Activated T-helper 1 cell treated with anti-CD3 and anti-CD28 coated beads, Interleukin-2, amount 50 U/mL, for 16 hours (primary cell): ENCODE measurements at places on chromosomes 5 and 9.

DNA sequence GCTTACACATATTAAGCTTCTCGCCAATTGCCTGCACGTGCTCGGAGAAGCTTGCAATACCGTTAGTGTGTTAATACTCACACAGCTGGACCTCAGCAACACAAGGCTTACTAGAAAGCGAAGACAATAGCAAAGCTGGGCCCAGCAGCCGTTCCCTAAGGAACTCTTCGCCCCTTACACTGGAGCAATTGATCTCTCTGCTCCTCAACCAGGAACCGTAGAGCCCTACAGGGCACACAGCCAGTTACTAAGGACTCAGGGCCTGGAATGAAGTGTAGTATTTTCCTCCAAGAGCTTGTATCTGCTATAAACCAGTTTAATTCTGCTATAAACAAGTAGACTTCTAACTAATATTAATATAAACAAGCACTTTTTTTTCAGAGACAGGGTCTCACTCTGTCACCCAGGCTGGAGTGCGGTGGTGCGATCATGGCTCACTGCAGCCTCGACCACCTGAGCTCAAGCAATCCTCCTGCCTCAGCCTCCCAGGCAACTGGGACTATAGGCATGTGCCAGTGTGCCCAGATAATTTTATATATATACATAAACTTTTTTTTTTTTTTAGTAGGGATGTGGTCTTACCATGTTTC, 67.0 kb upstream of the SIMC1 start:
- DNase-seq: no peak

DNA sequence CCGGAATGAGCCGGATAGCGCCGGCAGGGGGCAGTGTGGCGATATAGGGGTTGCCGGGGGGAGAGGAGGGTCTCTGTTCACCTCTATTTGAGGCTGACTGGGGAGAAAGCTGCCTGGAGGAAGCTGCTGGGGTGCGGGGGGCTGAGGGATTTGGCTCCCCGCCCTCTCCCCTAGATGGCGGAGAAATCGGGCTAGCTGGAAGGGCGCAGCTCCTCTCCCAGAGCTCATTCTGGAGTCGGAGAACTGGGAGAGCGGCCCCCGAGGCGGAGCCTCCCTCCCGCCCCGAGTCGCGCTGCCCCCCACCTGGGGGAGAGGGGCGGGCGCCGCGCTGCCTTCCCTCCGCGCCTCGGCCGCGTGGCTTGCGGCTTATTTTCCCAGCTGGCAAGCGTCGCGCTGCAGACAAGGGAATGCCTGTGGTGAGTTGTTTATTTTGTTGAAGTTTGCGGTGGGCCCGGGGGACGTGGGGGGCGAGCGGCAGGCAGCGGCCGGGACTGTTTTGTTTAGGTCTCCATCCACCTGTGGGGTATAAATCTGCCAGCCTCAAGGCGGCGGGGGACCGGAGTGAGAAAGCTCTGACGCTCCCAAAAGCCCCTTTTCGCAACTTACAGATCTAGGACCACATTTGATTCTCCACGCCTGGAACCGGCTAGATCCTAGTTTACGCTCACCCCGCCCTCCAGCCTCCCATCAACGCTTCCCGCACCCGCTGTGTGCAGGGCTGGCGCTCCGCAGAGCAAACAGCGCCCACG, 4.1 kb upstream of the RGMB start:
- DNase-seq: no peak

DNA sequence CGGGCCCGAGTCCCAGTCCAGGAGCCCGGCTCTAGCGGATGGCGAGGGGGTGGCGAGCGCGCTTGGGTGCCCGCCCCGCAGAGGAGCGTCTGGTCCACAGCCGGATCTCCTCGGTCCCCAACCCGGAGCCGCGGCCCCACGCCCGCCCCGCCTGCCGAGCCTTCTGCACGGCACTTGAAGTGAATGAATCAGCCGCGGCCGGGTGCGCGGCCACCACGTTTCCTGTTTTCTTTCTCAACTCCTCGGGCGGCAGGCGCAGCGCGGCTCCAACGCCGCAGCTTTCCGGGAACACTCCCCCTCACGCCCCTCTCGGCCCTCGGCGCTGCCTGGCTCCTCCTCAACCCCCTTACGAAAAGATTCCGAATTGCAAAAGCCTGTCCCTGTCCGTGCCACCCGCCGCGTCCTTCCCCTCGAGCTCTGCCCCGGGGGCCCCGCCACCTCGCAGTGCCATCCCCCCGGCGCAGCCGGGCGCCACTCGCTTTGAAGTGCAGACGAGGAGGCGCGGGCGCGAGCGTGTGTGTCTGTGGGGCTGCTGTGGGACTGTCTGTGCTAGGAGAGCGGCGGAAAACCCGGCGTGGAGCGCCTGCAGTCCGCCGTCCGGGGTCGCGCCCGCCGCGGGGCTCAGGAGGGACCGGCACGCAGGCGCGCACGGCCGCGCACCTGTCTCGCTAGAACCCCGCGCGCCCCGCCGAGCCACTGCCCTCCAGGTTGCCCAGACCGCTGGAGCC, 456.6 kb downstream of the RAB3C start:
- peak; percentile 79 for DNase-seq

GRCh38 chr5:170861917-170862766, at the start of gene RANBP17:
TSS of gene RANBP17 (plus strand) at chr5:170862018.
- DNase-seq: no peak

DNA sequence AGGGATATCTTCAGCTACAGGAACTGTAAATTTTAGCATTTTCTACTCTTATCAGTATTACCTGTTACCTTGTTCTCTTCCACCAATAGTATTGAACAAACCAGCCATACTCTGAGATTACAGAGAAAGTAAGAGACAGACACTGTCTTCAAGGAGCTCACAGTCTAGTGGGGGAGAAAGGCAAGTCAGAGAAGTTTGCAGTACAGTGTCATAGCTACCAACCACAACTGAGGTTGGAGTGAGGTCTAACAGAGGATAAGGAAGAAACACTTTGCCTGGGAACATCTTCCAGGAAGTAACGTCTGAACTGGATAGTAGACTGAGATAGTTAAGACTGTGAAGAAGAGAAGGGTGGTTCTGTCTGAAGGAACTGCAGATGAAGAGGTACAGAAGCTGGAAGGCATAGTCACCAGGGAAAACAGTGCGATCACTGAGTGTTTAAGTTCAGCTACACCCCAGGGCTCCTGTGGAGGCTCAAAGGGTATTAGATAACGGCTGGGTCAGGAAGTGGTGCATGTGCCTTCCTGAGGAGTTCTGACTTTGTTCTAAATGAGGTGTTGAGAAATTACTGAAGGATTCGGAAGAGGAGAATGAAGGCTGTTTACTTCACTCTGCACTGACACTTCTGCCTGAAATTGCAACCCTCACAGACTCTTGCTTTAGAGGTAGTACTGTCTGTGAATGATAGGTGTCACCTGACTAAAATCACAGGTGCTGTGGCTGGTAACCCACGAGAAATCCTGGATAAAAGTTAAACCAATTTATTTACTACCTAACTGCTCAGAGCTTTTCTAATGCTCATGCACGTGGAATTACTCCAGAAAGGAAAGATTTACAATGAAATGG, 841.6 kb downstream of the MAT2B start:
- DNase-seq: no peak

- no peak for DNase-seq
These were observed 97.7 kb upstream of the HCN1 start for GRCh38 chr5:45793638-45794532.

DNA sequence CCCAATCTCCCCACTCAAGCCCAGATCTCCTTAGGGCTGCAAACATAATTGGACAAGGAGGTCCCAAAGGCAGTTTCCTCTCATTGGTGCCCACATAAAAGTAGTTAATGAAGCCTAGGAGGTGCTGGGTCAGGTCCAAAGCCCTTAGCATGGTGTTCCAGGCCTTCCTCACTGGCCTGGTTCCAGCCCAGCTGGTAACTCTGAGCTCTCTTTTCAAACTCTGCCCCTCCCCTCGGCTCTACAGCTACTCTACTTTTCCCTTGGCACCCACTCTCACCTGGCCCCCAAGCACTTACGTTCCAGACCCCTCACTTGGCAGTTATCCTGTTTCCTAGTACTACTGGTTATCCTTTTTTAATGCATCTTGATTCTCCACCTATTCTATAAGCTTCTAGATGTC, 9.9 kb downstream of the SEPTIN8 start:
- DNase-seq: no peak

GRCh38 chr5:82910905-82911304, 166.3 kb downstream of the TMEM167A start:
- no peak for DNase-seq

GRCh38 chr5:144083185-144083584, 87.3 kb downstream of the YIPF5 start:
- no peak for DNase-seq

GRCh38 chr5:132436936-132437335, 53.6 kb downstream of the IRF1 start:
- DNase-seq: no peak

DNA sequence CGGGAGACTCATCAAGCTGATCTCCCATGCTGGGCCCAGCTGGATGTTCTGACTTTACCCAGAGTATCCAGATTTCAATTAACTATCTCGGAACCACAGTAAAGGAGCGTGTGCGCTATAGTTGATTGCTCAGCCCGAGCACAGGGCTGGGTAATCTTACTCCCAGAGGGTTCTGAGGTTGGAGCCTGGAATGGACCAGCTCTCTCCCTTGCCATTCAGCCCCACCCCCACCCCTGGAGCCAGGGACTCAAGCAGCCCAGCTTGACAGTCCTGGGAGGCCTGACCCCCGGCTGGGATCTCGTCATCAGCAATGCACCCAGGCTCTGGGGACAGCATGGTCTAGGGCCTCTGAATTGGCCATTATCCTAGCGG, 23.7 kb upstream of the PTGES start:
- no peak for DNase-seq

DNA sequence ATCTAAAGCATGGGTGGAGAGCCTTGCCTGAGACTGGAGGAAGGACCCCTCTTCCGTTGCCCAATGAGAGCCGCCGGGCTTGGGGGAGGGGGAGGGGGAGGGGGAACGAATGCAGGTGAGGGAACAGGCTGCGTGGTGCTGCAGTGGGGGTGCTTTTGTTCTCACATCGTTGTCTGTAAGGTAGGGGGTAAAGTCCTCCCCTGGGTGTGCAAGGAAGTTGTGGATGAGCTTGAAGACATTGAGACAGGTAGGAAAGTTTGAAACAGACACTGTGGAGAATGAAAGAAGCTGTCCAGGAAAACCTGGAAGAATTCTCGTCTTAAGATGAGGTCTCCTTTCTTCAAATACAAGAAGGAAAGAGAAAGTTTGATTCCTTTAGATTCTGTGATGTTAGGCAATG, 94.1 kb upstream of the LIFR start:
- no peak for DNase-seq

GRCh38 chr9:35489313-35490154, at the start of gene RUSC2:
TSS of gene RUSC2 (plus strand) at chr9:35490111. CDS start at chr9:35546522, 56,411 bp downstream.
- DNase-seq: peak; percentile 19

GRCh38 chr5:59081693-59082092, 498.8 kb downstream of the RAB3C start:
- DNase-seq: no peak

DNA sequence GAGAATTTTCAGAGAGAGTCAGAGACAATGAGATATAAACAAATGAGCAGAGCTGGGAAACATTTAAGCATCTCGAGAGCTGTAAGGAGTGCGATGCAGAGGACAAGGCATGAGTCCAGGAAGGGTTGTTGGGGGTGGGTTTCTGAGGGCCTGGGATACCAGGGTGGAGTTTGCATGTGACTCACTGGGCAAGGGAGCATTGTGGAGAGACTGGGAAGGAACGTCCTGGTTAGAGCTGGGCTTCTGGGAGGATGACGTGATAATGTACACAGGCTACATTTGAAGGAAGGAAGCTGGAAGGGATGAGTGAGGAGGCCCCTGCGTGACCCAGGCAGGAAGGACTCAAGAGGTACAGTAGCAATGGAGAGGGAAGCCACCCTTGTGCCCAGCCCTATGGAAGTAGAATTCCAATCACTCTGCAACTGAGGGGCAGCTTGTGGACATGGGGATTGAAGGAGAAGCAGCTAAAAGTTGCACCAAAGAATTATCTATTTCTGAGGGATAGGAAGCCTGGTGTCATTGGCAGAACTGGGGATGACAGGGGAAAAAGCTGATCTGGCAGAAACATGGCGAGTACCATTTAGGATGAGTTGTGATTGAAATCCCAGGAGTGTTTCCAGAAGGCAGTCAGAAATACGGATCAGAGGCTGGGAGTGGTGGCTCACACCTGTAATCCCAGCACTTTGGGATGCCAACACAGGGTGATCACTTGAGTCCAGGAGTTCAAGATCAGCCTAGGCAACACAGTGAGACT, 59.3 kb upstream of the AFAP1L1 start:
- DNase-seq: no peak

DNA sequence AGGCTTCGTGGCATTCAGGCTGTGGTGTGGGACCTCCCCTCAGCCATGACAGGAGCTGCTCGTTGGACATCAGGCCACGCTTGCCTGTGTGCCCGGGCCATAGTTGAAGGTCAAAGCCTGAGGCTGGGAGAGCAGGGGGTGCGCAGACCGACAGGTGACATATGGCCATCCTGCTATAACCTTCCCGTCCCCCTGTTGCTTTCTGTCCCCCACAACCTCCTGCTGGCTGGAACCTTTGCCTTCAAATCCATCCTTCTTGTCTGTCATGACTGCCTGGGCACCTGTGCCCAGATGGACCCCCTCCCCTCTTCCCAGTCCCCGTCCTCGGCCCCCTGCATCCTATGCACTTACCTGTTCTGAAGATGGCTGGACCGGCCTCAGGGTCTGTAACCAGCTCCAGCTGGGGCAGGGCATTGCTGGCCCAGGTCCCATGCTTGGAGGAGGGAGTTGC, 83.2 kb downstream of the WNK2 start:
- DNase-seq: no peak

DNA sequence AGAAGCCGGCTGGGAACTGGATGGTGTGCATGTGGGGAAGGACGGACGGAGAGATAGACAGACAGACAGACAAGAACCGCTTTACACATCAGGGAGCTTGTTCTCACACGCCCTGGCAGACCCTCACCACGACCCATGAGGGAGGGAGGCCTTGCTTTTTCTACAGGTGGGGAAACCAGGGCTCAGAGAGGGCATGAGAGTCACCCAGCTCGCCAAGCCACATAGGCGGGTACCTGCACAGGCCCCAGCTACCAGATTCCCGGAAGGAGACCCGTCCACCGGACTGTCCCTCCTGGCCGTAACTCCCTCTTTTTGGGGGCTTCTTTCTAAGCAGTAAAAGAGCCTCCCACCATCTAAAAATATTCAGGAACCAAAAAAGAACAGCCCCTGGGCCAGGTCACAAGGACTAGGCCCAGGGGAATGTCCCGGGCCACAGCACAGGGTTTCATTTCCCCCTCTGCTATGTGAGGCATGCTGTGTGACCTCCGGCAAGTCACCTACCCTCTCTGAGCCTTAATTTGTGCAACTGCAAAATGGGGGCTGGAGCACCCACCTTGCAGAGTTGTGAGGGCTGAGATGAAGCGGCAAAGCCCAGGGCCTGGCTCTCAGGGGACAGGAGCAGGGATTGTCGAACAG, 84.4 kb upstream of the SARDH start:
- no peak for DNase-seq

- no peak for DNase-seq
These were observed 6.9 kb upstream of the TMEM161B start for GRCh38 chr5:88275581-88275980.

- DNase-seq: no peak
These were observed 130.3 kb downstream of the ENTREP1 start for GRCh38 chr9:69455311-69455710.

DNA sequence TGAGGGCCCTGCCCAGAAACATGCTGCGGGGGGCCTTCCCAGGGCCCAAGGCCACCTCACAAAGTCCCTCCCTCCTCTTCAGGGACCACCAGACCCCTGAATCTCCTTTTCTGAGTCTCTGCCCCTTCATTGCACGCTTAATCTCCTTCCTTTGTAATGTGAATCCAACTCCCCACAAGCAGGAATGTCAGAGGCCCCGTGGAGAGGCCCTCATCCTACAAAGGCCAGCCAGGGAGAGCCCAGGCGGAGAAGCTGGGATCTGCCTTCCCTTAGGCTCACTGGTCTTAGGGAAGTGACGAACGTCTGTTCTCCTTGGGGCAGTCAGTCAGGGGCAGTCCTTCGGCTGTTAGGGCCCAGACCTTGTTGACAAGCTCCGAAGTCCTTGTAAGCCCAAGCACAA, 2.3 kb downstream of the SMIM33 start:
- no peak for DNase-seq
